Sigmoid colon (tissue), 7 donors: ENCODE measurements at places on chromosomes 2 and 18. TPM values are rescaled to one million over a fixed set of nuclear protein-coding genes. Genes with fewer than 3 reads are reported as not detected.

GRCh38 chr2:219459460-219460311 lies 25.0 kb downstream of the SPEG start:
- peaks cover 93% of the 10 kb centered on the region for H3K4me1 ChIP-seq
- H3K27me3 ChIP-seq, result no peaks in the 10 kb centered on the region
- DNase-seq, result peak; percentile 88

Gene DSG1
- total RNA-seq, result not detected

DNA sequence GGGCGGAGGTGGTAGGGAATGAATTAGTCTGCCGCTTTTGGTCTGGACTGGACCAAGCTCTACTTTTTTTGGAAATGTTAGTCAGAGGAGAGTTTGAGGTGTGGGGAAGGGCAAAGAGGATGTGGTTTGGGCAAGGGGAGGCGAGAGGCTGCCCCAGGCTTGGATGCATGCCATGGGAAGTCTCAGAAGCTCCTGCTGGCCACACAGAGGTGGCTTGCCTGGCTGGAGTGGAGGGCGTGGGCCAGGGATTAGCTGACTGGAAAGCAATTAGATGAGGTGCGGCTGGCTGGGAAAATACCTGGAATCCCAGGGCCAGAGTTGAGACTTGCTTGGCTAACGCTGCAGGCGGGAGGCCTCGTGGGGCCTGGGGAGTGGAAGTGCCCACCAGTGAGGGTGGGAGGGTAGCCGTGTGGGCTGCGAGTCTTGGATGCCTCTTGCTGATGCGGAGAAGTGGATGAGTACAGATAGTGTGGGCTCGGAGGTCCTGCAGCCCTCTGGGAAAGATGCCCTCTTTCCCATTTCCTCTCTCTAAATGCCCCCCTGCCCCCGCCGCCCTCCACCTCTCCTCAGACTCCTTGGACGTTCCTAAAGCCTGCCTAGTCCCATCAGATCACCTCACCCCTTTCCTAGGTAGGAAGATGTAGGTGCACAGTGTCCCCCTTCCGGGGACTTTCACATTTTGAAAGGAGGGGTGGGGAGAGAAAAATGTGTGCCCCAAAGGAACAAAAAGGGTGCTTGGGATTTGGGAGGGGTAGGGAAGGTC lies 117.6 kb downstream of the SMAD7 start:
- H3K36me3 ChIP-seq, result no peaks in the 10 kb centered on the region
- H3K27me3 ChIP-seq, result no peaks in the 10 kb centered on the region
- no peak overlapping the region for H3K27ac ChIP-seq
- H3K4me3 ChIP-seq, result no peak overlapping the region
- DNase-seq, result no peak
- no peaks in the 10 kb centered on the region for H3K4me1 ChIP-seq

GRCh38 chr2:73128841-73129535 lies 16.2 kb upstream of the RAB11FIP5 start:
- no peak for DNase-seq
- no peaks in the 10 kb centered on the region for H3K36me3 ChIP-seq
- H3K4me3 ChIP-seq, result no peak overlapping the region
- H3K27me3 ChIP-seq, result no peaks in the 10 kb centered on the region
- H3K27ac ChIP-seq, result no peak overlapping the region

DNA sequence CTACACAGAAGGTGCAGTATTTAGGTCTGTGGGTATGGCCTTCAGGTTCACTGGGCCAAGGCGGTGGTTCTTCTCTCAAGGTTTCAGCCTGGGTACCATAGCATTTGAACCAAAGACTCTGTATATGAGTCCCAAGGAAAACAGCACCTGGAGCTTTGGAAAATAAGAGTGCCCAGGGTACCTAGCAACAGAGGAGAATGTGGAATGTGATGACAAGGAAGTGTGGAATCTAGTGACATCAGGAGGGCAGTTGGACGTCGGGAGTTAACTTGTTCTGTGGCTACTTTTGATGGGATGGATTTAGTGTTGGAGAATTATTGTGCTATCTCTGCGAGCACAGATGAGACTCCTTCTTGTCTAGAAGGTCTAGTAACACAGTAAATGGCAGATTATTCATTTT lies 201.2 kb downstream of the NOL4 start:
- H3K27me3 ChIP-seq, result no peaks in the 10 kb centered on the region
- no peak for DNase-seq
- H3K4me3 ChIP-seq, result no peak overlapping the region
- no peak overlapping the region for H3K27ac ChIP-seq
- H3K4me1 ChIP-seq, result no peaks in the 10 kb centered on the region

- H3K27ac ChIP-seq, result no peak overlapping the region
- H3K27me3 ChIP-seq, result no peaks in the 10 kb centered on the region
- H3K4me3 ChIP-seq, result no peak overlapping the region
These were observed 34.9 kb downstream of the PLCL1 start for GRCh38 chr2:197839327-197839726.

DNA sequence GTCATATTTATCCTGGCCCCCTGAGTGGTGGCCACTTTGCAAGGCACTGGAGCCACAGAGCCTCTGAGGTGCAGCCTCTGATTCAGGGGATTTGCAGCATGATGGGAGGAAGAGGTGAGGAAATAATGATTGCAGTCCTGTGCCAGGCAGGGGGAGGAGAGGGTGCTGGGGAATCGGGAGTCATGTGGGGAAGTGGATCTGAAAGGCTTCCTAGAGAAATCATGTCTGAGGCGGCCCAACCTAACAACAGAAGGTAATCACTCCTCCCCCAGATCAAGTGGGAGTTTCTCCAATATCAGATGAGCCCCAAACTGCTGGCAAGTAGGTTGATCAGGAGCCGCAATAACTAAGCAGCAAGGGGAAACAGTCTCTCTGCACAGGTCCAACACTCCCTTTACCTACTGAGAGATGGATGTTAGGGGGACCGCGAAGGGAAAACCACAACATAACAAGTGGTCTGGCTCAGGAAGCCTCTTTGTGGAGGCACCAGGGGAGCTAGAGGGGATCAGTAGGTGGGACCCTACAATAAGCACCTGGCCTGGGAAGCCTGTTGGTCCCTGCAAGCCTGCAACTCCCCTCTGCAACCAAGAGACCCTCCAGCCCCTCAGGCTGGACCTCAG lies 71.8 kb upstream of the NPAS2 start:
- peaks cover 16% of the 10 kb centered on the region for H3K4me1 ChIP-seq
- no peaks in the 10 kb centered on the region for H3K27me3 ChIP-seq
- H3K36me3 ChIP-seq, result no peaks in the 10 kb centered on the region
- DNase-seq, result no peak
- H3K27ac ChIP-seq, result no peak overlapping the region

DNA sequence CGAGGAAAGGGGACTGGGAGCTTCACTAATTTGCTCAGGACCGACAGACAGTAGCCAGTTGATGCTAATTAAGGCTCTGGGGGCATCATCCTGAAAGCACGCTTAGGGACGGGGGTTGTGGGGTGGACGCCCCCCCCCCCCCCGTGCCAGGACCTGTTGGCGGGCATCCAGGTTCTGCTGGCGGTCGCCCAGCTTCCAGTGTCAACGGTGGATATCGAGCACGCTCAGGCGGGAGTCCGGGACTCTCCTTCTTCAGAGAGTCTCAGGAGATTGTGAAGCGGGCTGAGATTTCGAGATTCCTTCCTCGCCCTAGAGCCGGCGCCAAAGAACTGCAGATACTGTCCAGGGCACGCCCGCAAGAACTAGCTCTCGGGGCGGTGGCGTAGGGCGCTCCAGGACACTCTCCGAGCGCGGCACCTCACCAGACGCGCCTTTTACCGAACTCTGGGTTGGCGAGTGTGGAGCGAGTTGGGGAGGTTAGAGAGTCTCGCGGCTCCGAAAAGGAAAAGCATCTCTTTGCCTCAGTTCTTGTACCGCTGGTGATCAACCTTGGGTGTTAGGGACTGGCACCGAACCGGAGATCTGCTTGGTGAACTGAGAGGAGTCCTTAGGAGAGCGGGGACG lies 5.6 kb downstream of the RAX start:
- H3K4me1 ChIP-seq, result peaks cover 31% of the 10 kb centered on the region
- peaks cover 100% of the 10 kb centered on the region for H3K27me3 ChIP-seq
- no peak for DNase-seq
- H3K27ac ChIP-seq, result no peak overlapping the region

DNA sequence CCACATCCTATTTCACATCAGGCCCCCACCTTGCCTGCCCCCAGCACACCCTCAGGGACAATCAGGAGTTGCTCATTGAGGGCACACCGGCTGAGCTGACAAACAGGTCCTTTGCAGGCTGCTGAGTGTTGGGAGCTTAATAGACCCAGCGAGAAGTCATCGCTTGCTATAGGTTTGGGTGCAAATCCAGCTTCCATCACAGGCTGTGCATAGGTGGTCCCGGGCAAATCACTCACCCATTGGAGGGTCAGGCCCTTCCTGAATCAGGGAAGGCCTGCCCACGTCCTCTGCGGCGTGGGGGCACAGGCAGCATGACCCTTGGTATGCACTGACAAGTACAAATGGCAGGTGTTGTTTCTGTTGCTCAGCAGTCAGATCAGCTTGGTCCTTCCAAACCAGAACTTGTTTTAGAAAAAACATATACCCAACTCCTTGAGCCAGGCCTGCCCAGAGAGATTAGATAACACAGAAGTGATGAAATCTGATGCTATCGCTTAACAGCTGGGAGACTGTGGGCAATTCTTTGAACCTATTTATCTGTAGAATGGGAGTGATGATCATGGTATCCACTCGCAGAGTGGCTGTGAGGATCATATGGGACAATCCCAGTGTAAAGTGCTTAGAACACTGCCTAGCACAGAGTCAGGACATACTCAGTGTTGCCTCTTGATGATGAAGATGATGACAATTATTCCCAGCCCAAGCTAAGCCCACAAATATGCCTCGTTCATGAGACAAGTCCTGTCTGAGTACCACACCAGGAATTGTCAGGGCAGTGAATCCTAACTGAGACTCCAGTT lies 34.9 kb downstream of the SMAD7 start:
- no peak overlapping the region for H3K4me3 ChIP-seq
- H3K27ac ChIP-seq, result no peak overlapping the region
- peak; percentile 38 for DNase-seq
- peaks cover 14% of the 10 kb centered on the region for H3K4me1 ChIP-seq

- no peak overlapping the region for H3K4me3 ChIP-seq
- DNase-seq, result no peak
- H3K36me3 ChIP-seq, result no peaks in the 10 kb centered on the region
These were observed 53.3 kb upstream of the SLC5A7 start for GRCh38 chr2:107932979-107933378.

Gene TSGA10
- 1.4 TPM for total RNA-seq

DNA sequence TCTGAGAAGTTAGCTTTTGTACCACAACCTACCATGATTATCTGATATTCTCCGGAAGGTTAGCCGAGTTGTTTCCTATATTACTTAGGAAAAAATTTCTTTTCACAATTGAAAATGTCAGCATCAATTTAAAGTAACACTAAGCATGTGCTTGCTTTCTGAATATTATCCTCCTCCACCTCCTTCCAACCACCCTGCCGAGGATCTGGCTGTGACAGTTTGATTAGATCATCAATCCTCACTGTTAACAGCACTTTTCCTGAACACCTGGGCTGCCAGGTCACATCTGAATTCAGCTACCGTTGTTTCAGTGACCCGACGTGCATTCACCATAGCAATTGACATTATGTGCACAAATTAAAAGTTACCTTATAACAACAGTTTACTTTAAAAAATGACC lies 207.0 kb downstream of the ZNF407 start:
- H3K4me3 ChIP-seq, result no peak overlapping the region
- H3K27ac ChIP-seq, result no peak overlapping the region
- peaks cover 38% of the 10 kb centered on the region for H3K4me1 ChIP-seq
- no peaks in the 10 kb centered on the region for H3K36me3 ChIP-seq
- no peaks in the 10 kb centered on the region for H3K27me3 ChIP-seq
- no peak for DNase-seq
